ENCODE measurements at places on chromosomes 12 and 14.

DNA sequence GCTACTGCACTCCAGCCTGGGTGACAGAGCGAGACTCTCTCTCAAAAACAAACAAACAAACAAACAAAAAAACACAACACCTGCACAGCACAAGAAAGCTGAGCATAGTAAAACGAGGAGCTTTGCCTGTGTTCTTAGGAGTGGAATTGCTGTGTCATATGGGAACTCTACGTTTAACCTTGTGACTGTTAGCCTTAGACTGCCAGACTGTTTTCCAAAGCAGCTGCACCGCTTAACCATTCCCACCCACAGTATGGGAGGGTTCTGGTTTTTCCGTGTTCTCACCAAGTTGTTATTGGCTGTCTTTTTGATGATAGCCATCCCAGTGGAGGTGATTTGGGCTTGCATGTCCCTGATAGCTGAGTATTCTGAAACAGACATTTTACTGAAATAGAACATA is 9.2 kb downstream of the WNT5B start:
- DNase-seq, result no peak

- no peak for DNase-seq
These were observed 75.9 kb upstream of the TSPAN11 start for GRCh38 chr12:30850684-30851083.

- DNase-seq, result no peak
These were observed 4.5 kb downstream of the HOXC10 start for GRCh38 chr12:53989227-53990113.

DNA sequence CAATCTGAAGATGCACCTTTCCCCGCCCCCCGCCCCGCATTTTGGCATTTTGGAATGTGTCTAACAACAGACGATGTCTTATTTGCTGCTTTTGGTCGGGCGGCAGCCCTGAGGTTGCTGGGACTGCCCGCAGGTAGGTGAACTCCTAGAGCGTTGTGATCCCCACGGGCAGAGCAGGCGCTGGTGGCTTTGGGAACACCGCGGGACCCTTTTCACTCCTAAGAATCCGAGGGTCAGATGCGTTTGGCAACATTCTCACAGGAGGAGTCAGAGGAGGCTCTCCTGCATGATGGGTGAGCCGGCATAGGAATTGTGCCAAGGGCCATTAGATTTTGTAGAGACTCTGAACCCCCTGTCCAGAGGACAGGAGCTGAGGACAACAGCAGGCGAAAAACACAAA is 41.9 kb downstream of the HCAR2 start:
- DNase-seq, result no peak

DNA sequence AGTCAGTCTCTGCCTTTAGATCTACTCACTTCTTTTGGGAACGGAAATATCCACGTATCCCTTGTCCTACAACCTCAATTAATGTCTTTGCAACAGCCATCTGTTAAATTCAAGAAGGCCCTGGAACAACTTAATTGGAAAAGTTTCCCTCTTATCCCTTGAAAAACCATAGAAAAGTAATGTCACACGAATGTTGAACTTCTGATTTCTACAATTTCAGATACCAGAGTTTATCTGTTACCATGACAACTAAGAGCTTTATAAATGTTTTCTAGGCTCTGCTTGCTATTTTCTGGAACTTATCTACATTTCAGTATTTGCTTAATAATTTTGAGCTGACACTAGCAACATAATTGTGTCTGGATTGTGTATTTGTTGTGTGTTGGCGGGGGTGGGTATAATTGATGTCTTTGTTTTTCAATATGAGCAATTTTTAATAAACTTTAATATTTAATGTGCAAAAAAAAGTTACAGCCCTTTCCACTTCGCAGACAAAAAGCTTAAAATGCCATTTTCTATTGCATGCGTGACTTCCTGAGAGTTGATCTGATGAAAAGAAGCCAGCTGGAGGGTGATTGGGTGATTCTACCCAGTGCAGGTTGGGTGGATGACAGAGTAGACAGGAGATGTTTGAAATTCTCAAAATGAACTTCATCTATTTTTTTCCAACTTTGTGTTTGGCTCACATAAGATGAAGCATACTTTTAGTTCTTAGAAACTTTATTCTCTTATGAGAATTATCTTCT is 11.8 kb upstream of the EDDM3A start:
- DNase-seq, result no peak

- DNase-seq, result no peak
These were observed 23.0 kb downstream of the EML1 start for GRCh38 chr14:99816217-99816616.

GRCh38 chr12:108939594-108939993 is 59.7 kb downstream of the DAO start:
- no peak for DNase-seq

DNA sequence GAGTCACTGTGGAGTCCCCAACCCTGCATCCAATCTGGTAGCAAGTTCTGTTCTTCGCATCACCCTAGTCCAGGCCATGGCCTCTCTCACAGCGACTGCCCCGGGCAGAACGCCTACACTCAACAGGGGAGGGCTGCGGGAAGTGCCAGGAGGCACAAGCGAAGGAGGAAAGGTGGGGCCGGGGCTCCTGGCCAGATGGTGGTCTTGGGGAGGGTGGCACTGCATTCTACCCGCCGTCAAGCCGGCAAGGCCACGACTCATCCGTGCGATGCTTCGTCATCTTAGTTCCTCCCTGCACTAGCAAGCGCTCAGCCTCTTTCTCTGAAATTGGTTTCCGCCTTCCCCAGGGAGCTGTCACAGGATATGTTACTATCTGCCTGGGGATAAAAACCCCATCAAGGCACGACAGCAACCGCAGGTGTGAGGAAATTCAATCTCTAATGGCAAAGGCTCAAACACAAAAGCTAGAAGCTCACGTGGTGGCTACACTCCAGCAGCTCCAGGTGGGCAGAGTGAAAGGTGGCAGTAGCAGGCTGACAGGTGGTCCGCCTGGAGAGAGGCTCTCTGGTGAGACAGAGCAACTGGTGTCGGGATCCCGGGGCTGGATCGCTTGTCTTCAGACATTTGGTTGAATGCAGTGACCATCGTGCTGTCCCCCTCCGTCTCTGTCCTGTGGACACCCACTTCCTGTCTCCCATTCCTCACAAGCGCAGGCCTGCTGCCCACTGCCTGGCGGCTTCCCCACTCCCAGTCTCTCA is 34.1 kb downstream of the ACADS start:
- DNase-seq, result no peak

DNA sequence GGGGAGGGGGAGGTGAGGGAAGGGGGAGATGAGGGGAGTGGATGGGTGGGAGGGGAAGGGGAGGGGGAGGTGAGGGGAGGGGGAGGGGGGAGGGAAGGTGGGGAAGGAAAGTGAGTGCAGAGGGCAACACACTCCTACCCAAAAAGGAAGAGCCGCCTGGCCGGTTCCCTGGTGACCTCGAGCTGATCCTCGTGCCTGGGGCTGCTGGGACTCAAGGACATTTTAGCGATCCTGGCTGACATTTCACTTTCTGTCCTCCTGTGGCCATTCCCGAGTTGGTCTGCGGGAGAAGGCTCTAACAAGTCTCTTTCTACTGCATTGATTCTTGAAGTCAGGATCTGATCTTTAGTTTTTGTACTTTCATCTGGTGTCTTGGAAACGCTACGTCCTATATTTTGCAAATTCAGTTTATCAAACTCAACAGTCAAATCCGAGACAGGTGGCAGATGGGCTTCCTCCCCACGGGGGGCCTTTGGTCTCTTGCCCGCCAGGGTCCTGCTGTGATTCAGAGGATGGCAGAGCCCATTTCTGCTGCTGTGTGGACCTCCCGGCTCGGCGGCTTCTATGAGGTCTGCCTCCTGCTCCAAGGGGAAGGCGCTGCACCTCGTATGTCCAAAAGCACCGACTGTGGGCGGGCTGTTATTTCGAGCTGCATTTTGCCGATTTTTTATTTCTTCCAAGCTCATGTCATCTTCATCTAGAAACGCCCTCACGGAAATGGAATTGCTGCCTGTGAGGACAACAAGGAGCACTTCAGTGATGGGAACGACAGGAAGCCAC is 19.1 kb downstream of the PGAM5 start:
- no peak for DNase-seq

Measured in SW 1271 (cell line).